ENCODE measurements at places on chromosomes 1 and 21. TPM values are rescaled to one million over a fixed set of nuclear protein-coding genes. Genes with fewer than 3 reads are reported as not detected.

S100A3 gene
- 2.3 TPM for total RNA-seq

ANGPTL3 gene
- not detected for total RNA-seq

EBNA1BP2 gene
- 186 TPM for total RNA-seq

FGR gene
- 1.1 TPM for total RNA-seq

KRTAP12-2 gene
- not detected for total RNA-seq

All from bronchial epithelial cell (primary cell).